Osteocyte (in vitro differentiated cells): ENCODE measurements at places on chromosomes 3 and 15. TPM values are rescaled to one million over a fixed set of nuclear protein-coding genes. Genes with fewer than 3 reads are reported as not detected.

Gene CAMK2N2
- 1.8 and 2.0 TPM in 2 replicates for total RNA-seq

Gene RAB6B
- 7.8 and 11.3 TPM in 2 replicates for total RNA-seq

Gene TRAIP
- total RNA-seq: 3.4 and 5.3 TPM in 2 replicates

Gene SIDT1
- not detected in 2 replicates for total RNA-seq

Gene BOC
- 17.9 and 22.4 TPM in 2 replicates for total RNA-seq

Gene CCR2
- not detected in 2 replicates for total RNA-seq

Gene ECE2
- not detected in 2 replicates for total RNA-seq

Gene ADGRG7
- not detected in 2 replicates for total RNA-seq

Gene AMT
- total RNA-seq: 8.0 and 9.4 TPM in 2 replicates

Gene NCK1
- 37.3 and 38.6 TPM in 2 replicates for total RNA-seq

Gene SYNPR
- total RNA-seq: not detected in 2 replicates

Gene TIMP4
- total RNA-seq: 5.0 and 5.4 TPM in 2 replicates

Gene WNT5A
- 27.6 and 30.4 TPM in 2 replicates for total RNA-seq

Gene GPR176
- 21.1 and 22.0 TPM in 2 replicates for total RNA-seq

Gene THSD4
- total RNA-seq: 4.5 and 5.7 TPM in 2 replicates

Gene FBXL22
- 0.48 and 0.52 TPM in 2 replicates for total RNA-seq

Gene P2RY12
- not detected in 2 replicates for total RNA-seq

Gene FBXO40
- not detected in 2 replicates for total RNA-seq

Gene GP9
- not detected in 2 replicates for total RNA-seq

Gene VIPR1
- 8.9 and 9.2 TPM in 2 replicates for total RNA-seq

Gene GOLGA8J
- total RNA-seq: 0.34 TPM in 1 of 2 replicates, not detected in the other

Gene ANKUB1
- not detected in 2 replicates for total RNA-seq

Gene PPCDC
- 11.9 and 12.7 TPM in 2 replicates for total RNA-seq

Gene AMIGO3
- total RNA-seq: not detected in 2 replicates

Gene NR1I2
- not detected in 2 replicates for total RNA-seq

Gene CORO2B
- total RNA-seq: 21.8 and 22.6 TPM in 2 replicates

Gene HHATL
- total RNA-seq: not detected in 2 replicates

Gene SNTN
- total RNA-seq: not detected in 2 replicates

Gene TTC21A
- 8.7 and 10.3 TPM in 2 replicates for total RNA-seq

Gene MORC1
- total RNA-seq: not detected in 2 replicates

Gene OR5K4
- not detected in 2 replicates for total RNA-seq

Gene GNL3
- total RNA-seq: 65.8 and 69.8 TPM in 2 replicates

Gene CSK
- 56.0 and 57.0 TPM in 2 replicates for total RNA-seq

Gene MCF2L2
- total RNA-seq: 1.7 and 2.4 TPM in 2 replicates

Gene DUOXA2
- total RNA-seq: not detected in 2 replicates

Gene RARB
- 4.8 and 5.0 TPM in 2 replicates for total RNA-seq

Gene CCR1
- total RNA-seq: not detected in 2 replicates

Gene CLSTN2
- 143 and 161 TPM in 2 replicates for total RNA-seq

Gene TRPM1
- not detected in 2 replicates for total RNA-seq

Gene OXTR
- total RNA-seq: 23.8 and 24.0 TPM in 2 replicates

Gene CD80
- total RNA-seq: not detected in 2 replicates
